ENCODE measurements at places on chromosomes 11 and 22. TPM values are rescaled to one million over a fixed set of nuclear protein-coding genes. Genes with fewer than 3 reads are reported as not detected.

DNA sequence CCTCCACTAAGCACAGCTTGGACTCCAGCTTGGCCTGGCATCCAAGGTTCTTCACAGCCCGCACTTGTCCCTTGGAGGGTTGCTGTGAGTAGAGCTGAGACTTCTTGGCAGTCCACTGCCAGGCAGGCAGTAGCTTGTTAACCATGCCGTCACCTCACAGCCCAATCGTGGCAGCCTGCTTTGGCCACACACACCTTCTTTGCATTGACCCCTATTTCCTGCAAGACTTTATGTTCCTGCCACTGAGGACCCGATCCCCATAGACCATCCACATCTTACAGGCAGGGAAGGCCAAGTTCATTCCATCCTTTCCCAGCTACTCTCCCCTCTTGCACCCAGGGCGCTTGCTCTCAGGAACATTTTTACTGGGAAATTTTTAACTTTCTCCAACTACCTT lies 2.5 kb upstream of the PYGM start:
- DNase-seq, result no peak

Gene KIRREL3
- 2.3 TPM for polyA plus RNA-seq

Gene CCDC82
- 11.9 TPM for polyA plus RNA-seq

Gene DCHS1
- polyA plus RNA-seq, result 8.7 TPM

Measured in AG04450 (cell line).